ENCODE measurements at places on chromosomes 4 and X.

DNA sequence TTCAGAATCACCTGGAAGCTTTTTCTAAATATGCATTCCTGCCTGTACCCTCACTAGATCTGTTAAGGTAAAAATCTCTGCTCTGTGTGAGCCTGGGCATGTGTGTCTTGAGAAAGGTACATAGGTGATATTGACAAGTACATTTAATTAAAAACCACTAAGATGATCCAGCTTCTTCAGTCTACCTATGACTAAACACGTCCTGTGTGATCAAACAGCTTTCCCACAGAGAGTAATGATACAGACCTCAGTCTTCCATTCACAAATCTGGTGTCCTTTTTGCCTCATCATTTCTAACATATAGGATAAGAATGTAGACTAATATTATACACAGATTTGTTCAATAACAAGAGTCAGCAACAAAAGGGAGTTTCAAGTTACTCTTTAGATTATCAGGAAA is 42.6 kb downstream of the GALNT7 start:
- no peak for DNase-seq

GRCh38 chrX:118824173-118824730 is 628 bp downstream of the ZCCHC12 start:
- DNase-seq: no peak

GRCh38 chrX:146887020-146887419 is 72.5 kb upstream of the CXorf51A start:
- no peak for DNase-seq

GRCh38 chrX:13473442-13474163 is 95.8 kb upstream of the EGFL6 start:
- DNase-seq: no peak

- DNase-seq: peak; percentile 6
Measured at GRCh38 chrX:24294619-24295018, 19.2 kb downstream of the SUPT20HL2 start.

DNA sequence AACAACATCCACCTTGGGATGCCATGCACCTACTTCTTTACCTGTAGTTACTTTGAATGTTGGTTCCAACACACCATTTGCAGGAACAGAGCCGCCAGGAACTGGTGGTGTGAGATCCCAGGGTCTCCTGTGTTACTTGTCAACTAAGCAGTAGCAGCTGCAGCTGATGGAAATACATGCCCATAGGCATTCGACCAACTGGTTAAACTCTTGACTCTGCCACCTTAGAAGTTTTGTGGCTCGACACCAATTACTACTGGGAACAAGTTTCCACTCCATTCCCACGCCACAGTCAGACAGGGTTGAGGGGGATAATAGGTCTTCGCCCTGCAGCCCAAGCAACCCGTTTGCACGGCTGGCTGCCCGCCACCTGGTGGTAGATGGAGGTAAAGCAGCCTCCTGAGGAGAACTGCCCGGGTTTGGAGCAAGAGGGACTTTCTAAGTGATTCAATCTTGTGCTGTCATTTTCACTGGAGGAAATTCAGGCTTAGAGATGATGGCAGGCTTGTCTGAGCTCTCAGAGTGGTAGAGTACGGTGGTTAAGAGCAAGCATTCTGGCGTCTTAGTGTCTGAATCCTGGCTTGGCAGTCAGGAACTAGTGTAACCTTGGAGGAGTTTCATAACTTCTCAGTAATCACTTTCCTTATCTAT is 119.1 kb upstream of the TRIM2 start:
- peak; percentile 64 for DNase-seq

DNA sequence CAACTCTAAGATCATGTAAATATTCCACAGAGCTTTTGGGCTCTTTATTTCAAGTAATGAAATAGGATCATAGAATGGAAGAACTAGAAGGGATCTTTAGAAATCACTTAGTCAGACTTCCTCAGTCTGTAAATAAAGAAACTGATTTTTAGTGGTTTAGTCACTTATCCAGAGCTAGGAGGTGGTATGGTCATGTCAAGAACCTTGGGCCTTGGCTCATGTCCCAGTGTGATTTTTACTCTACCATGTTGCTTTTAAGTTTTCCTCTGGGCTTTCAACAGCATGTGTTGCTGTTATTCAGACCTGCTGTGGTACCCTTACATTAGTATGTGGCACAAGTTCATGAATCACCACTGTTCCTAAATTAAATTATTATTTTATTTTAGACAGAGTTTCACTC is 184.9 kb downstream of the FRAS1 start:
- DNase-seq: no peak

- DNase-seq: peak; percentile 31
Measured at GRCh38 chrX:2928583-2929434, at the start of gene ARSD. ARSD (minus strand) TSS chrX:2929339; CDS start chrX:2929275, 64 bp downstream.

DNA sequence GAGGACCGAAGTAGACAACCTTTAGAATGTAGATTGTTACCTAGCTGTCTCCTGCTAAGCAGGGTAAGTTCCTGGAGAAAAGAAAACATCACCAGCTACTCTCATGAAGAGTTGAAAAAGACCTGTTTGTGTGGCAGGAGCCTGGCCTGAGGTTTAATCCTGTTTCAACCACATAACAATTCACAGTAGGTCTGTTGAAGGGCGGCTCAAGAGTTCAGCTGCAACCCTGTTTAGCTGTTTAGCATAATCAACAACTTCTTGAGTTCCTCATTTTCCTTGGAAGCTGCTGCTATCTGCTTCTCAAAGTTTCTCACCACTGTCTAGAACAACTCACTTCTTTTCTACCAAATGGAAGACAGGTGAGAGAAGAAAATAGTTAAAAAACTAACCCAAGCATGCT is 170.4 kb upstream of the TET2 start:
- no peak for DNase-seq

DNA sequence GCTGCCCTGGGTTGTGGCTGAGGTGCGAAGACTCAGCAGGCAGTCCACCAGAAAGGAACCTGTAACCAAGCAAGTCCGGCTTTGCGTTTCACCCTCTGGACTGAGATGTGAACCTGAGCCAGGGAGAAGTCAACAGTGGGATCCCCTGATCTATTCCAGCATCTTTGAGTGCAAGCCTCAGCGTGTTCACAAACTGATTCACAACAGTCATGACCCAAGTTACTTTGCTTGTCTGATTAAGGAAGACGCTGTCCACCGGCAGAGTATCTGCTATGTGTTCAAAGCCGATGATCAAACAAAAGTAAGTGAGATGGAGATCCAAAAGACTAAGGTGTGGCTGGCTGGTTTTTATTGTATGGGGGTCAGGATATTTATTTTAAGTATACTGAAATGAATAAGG is 11.3 kb downstream of the TBC1D1 start:
- DNase-seq: no peak

- no peak for DNase-seq
Measured at GRCh38 chrX:40374486-40374885, 206.3 kb upstream of the ATP6AP2 start.

DNA sequence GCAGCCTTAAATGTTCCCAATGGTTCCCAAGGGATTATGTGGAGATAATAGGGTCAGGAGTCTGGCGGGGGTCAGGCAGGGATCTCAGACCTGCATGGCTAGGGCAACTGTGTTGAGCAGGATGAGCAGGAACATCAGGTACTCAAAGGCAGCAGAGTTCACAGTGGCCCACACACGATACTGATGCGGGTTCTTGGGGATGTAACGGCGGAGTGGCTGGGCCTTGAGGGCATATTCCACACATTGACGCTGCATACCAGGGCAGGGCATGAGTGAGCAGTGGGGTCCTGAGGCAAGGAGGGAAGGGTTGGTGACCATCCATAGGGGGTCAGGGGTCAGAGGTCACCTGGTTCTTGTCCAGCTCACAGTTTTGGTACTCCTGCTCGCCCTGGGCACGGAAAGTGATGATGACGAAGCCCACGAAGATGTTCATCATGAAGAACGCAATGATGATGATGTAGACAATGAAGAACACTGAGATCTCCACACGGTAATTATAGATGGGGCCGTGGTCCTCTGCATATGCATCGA is 15.1 kb upstream of the SYP start:
- DNase-seq: no peak

DNA sequence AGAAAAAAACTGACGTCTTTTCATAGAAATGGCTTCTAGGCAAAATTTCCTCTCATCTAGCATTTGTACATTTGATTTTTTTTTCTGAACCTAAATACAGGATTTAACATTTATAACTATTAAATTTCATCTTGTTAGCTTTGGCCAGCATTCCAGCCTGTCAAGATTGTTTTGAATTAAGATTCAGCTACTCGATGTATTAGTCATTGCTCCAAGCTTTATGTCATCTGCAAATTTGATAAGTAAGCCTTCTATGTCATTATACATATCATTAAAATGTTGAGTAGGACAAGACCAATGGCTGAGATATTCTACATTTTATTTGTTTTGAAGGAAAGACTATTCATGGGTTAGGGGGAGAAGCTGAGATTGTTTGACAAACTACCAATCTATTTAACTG is 46.7 kb downstream of the DDX53 start:
- no peak for DNase-seq

- DNase-seq: no peak
Measured at GRCh38 chrX:153153516-153153915, 25.6 kb upstream of the MAGEA1 start.

GRCh38 chrX:3378156-3378555 is 31.7 kb upstream of the MXRA5 start:
- no peak for DNase-seq

- DNase-seq: no peak
Measured at GRCh38 chr4:23355258-23355657, 534.6 kb downstream of the PPARGC1A start.

DNA sequence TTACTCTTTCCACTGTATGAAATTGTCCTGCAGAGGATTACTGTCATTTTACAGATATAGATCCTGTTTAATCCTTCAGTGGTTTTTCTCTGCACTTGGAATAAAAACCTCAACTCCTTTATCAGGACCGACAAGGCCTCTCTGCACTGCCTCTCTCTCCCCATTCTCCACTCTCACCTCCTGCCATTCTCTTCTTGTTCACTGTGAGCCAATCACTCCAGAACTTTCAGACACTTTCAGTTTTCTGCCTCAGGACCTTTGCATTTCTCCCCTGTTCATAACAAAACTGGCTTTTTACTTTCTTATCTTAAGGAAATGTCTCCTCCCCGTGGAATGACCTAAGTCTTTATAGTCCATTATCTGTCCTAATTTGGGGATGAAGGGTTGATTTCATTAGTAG is 137.3 kb downstream of the ELOVL6 start:
- no peak for DNase-seq

GRCh38 chr4:138832563-138832962 is 183.0 kb upstream of the NOCT start:
- DNase-seq: peak; percentile 2

DNA sequence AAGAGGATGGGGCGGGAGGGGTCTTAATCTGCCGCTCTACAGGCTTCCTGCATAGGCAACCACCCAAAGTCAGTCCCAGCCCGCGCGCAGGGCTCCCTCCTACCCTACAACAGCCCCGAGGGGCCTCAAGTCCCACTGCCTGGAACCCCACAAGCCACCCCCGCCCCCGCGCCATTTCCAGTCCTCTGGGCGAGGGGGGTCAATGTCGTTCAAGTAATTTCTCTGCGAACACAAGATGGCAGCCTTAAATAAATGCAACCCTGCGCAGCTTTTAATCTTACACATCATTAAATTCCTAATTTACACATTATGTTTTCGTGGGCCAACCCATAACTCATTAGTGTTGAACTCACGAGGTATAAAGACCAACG is 92.9 kb downstream of the BCOR start:
- DNase-seq: no peak

DNA sequence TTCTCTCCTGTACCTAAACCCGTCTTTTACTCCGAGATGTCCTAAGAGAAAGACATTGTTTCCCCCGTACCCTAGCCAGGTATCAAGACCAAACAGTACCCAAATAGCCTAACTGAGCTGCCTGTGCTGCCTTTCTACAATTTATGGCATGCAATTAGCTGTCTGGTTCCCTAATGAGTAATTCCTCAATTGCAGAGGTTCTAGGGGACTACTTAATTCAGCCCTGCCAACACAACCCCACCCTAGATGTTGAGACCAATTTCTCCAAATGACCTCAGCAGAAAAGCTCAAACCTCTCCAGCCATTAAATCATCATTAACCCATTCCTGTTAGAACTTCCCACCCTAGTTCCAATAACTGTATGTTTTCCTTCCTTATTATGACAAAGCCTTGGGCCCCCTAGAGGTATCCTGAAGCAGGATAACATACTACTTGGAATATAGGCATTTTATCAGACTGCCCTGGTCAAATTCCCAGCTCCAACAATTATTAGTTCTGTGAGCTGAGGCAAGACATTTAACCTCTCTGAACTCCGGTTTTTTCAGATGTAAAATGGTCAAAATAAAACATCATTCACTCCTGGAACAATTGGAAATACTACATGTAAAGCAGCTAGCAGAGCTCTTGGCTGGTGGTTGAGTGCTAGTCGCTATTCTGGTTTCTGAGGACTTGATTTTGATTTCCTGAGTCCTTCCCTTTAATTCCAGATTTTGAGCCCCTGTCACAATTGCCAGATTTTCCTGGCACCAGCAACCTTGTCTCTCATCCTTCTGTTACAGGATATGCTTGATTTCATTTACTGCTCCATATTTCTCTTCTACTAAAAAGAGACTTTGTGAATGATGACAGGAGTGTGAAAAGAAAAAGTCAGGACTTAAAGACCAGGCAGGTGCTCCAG is 244.6 kb upstream of the TENM3 start:
- no peak for DNase-seq

GRCh38 chrX:155886409-155886808 is 5.3 kb downstream of the VAMP7 start:
- DNase-seq: no peak

DNA sequence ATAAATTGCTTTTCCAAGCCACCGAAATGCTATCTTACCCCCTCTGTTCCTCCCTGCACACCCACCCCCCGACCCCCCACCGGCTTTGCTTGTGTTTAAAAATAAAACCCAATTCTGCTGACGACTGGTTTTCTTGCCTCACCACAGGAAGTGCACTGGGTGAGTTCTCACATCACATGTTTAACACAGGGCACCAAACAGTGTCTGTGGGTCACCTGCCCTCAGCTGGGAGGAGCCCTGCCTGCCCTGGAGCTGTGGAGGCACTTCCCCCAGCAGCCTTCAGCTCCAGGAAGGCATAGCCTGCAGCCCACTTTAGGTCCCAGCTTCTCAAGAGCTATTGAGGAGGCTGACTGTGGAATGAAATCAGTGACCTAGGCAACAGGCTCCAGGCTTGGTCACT is 8.8 kb downstream of the TMEM255A start:
- DNase-seq: no peak

DNA sequence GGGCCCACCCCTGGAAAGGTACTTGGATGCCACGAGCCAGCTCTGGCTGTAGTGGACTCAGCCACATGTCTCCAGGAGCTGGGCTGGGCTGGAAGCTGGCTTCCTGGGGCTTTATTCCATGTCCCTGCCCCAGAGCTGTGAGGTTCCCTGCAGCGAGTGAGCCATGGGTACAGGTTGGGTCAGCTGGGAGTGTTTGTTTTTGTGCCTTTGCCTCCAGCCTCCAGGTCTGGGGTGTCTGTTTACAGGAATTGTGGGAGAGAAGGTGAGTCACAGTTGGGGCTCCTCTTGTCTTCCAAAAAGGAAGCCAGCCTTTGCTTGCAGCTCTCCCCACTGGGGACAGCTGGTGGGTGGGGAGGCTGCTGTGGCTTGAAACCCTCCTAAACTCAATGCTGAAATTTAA is 21.5 kb downstream of the SORCS2 start:
- DNase-seq: no peak

GRCh38 chr4:174217273-174218126 is 66.0 kb downstream of the FBXO8 start:
- no peak for DNase-seq

- DNase-seq: no peak
Measured at GRCh38 chr4:1406394-1406980, at the start of gene NKX1-1. NKX1-1 (minus strand) TSS chr4:1406442; CDS start chr4:1406442, 0 bp downstream.

GRCh38 chr4:75081561-75081960 is 148.6 kb downstream of the PARM1 start:
- DNase-seq: no peak

- no peak for DNase-seq
Measured at GRCh38 chrX:10922159-10922558, 189.0 kb upstream of the HCCS start.
